Activated CD8-positive, alpha-beta memory T cell treated with anti-CD3 and anti-CD28 coated beads for 1 hour (primary cell): ENCODE measurements at places on chromosomes 4 and X.

DNA sequence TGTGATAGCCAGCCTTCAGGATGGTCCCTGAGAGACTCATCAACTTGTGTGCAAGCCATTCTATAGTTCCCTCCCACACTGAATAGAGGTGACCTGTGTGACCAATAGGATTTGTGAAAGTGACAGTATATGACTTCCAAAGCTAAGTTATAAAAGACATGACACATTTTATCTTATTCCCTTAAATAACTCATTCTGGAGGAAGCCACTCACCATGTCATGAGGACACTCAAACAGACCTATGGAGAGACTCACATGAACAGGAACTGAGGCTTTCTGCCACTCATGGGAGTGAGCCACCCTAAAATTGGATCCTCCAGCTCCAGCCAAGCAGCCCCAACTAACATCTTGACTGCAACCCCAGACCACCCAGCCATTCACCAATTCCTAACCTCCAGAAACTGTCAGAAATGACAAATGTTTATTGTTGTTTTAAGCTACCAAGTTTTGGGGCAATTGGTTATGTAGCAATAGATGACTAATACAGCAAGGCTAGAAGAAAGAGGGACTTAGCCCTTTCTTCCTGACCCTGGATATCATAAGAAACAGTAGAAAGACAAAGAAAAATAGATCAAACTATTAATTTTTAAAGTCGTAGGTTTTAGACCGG lies 9.0 kb upstream of the CHIC2 start:
- DNase-seq, result no peak

GRCh38 chr4:152485726-152486276 lies 50.1 kb downstream of the FBXW7 start:
- no peak for DNase-seq

DNA sequence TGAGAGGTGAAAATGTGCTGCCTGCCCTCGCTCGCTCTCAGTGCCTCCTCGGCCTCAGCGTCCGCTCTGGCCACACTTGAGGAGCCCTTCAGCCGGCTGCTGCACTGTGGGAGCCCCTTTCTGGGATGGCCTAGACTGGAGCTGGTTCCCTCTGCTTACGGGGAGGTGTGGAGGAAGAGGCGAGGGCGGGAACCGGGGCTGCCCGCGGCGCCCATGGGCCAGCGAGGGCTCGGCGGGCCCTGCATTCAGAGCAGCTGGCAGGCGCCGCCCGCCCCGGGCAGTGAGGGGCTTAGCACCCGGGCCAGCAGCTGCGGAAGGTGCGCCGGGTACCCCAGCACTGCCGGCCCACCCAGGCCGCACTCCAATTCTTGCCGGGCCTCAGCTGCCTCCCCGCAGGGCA lies 39.6 kb downstream of the TRIML1 start:
- no peak for DNase-seq

- DNase-seq, result no peak
Measured at GRCh38 chr4:23931489-23931830, 41.6 kb upstream of the PPARGC1A start.

GRCh38 chrX:110320381-110320987 lies 2.6 kb upstream of the AMMECR1 start:
- DNase-seq, result no peak

- no peak for DNase-seq
Measured at GRCh38 chr4:129346036-129346435, 250.1 kb downstream of the C4orf33 start.

- no peak for DNase-seq
Measured at GRCh38 chr4:30537456-30537855, 182.7 kb upstream of the PCDH7 start.

GRCh38 chrX:133254666-133255065 lies 36.5 kb upstream of the TFDP3 start:
- no peak for DNase-seq

DNA sequence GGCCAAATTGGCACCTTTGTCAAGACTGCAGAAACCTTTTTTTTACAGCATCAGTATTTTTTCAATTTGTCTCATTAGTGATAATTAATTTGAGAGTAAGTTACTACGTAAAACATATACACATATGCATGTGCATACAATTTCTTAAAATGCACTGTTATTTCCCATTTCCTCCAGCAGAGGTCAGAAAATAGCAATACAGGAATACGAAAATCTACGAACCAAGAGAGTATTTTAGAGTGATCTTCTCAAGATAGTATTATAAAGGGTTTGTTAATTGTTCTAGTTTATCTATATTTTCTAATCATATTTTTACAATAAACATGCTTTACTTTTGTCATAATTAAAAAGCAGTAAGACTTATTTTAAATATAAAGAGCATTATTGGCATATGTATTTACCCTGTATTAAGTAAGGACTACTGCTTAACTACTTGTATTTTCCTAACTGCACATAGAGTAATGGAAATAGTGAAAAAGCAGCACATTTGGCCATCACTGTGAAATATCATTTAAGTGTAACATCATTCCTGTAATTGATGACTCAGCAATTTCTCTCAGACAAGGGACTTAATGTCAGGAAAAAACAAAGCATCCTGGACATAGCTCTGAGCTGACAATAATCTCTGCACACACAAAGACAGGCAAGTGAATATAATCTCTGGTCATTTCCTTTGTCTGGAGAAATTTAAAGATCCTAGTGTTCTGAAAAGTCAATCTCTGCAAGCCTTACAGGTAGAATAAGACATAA lies 45.6 kb downstream of the MAOB start:
- no peak for DNase-seq

GRCh38 chr4:165921546-165921945 lies 48.5 kb downstream of the TLL1 start:
- no peak for DNase-seq

- no peak for DNase-seq
Measured at GRCh38 chr4:119046263-119046662, 89.4 kb upstream of the MYOZ2 start.

- no peak for DNase-seq
Measured at GRCh38 chr4:123934096-123934495, 537.5 kb downstream of the SPRY1 start.

DNA sequence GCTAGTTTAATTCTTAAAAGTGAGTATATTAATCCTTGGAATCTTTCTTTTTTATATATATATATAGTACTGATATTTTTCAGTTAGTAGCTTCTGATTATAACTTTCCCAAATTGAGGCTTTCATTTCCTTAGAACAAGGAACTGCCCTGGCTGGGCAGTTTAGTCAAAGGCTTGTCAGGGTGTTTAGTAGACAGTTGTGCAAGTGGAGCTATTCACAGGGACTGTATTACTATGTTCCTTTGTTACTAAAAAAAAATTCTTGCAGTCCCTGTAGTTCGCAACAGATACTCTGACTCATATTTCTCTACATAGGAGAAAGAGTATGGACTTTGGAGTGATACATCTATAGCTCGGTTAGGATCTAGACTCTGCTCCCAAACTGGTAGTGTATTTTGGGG lies 20.8 kb downstream of the USO1 start:
- no peak for DNase-seq

DNA sequence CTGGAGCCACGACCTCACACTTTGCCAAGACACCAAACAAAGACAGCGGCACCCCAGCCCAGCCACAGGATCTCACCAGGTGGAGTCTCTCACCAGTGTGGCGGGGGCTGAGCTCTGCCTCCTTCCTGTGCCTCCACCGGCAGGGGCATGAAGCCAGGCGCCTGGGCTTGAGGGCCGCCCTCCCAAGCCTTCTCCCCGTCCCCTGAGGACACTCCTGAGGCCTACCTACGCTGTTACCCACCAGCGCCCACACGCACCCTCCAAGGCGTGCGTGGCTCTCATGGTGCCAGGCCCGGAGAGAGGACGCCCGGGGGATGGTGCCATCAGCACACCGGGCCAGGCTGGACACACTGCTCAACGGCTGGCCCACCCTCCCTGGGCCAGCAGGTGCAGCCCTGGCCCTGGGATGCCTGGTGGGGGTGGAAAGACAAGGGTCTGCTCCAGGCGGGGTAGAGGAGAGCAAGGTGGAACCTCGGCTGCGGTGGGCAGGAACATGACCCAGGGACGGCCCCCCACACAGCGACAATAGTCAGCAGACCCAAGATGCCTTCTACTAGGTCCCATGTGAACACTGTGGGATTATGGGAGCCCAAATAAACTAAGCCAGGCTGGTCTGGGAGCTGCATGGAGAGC lies 22.1 kb downstream of the NELFA start:
- DNase-seq, result no peak

DNA sequence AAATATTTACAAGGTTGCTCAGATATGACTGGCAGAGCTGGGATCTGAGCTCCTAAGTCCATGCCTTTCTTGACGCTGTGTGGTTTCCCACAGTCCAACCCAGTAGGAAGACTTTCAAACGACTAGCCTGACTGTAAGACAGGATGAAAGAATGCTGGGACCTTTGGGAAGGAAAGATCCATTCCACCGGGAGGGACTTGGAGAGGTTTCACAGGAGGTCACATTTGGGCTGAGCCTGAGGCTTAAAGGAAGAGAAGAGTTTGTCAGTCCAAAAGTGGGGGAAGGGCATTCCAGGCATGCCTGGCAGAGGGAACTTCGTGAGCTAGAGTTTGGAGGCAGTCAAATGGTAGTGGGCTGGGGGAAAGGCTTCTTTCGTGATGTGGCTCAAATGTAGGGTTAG lies 1.5 kb downstream of the STARD8 start:
- no peak for DNase-seq

DNA sequence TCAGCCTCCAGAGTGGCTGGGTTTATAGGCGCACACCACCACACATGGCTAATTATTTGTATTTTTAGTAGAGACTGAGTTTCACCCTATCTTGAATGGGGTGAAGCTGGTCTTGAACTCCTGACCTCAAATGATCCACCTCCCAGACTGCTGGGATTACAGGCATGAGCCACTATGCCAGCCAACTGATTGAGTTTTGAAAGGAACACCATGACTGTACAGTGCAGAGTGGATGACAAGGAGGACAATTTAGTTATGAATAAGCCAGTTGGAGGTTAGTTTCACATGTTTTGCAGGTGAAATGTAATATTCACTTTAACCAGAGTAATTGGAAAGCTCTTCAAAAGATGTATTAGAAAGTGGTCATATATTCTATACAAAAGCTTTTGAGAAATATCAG lies 60.8 kb downstream of the PCDH18 start:
- DNase-seq, result no peak

DNA sequence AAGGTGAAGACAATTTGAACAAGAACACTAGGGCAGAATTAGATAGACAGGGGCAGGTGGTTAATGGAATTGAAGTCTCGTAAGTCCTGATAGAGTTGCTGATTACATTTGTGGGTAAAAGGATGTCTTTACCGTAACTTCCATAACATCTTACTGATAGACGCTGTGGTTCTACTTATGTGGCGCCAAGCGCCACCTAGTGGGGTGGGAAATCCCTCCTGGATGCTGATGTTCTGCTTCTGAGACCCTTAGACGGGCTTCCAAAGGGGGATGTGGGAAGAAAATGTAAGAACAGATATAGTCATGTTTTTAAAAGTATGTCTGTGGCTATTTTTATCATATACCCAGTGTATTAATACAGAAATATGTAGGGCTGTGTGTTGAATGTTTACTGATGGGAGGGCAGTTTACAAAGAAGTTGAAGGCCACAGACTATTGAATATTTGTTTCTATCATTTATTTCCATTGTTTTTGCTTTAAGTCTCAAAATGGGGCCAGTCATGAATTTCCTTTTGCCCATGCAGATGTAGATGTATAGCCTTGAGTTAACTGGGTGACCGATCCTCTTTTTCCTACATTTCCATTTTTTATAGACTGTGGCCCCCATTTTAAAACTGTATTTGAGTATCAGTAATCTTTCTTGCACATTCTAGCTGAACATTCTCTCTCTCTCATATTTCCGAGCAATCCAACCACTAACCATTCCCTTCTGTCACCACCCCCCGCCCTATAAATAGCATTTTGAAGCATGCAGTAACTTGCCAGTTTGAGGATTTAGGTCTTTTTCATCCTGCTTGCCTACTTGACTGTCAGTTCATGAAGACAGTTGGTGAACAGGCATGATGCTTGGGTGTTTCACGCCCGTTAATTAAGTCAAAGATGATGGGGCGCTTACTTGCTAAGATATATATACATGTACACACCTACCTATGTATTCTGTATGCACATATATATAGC lies 12.1 kb upstream of the TLR8 start:
- DNase-seq, result no peak

DNA sequence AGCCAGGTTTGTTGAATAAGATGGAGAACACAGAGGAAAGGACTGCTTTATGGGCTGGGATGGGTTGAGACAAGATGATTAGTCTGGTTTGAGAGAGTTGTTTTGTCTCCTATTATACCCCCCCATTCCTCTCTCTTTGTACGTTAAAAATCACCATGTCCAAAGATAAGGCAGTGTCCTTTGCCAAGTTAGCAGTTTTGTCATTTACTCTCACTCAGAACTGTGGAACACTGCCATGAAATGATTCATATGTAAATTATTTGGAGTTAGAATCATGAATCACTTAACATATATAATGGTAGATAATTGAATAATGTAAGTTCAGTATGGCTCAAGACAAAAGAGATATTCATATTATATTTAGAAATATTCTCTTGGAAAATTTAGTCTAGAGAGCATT lies 151.3 kb downstream of the DCLK2 start:
- DNase-seq, result no peak

GRCh38 chr4:106816496-106816895 lies 219.6 kb downstream of the DKK2 start:
- no peak for DNase-seq
